ENCODE measurements at places on chromosomes 12 and 14. TPM values are rescaled to one million over a fixed set of nuclear protein-coding genes. Genes with fewer than 3 reads are reported as not detected.

GRCh38 chr12:93977081-93977480 is 171.3 kb upstream of the PLXNC1 start:
- no peak for DNase-seq
- peaks cover 22% of the 10 kb centered on the region for H3K4me1 ChIP-seq
- H3K36me3 ChIP-seq: no peaks in the 10 kb centered on the region
- no peak overlapping the region for H3K27ac ChIP-seq
- no peaks in the 10 kb centered on the region for H3K27me3 ChIP-seq

DNA sequence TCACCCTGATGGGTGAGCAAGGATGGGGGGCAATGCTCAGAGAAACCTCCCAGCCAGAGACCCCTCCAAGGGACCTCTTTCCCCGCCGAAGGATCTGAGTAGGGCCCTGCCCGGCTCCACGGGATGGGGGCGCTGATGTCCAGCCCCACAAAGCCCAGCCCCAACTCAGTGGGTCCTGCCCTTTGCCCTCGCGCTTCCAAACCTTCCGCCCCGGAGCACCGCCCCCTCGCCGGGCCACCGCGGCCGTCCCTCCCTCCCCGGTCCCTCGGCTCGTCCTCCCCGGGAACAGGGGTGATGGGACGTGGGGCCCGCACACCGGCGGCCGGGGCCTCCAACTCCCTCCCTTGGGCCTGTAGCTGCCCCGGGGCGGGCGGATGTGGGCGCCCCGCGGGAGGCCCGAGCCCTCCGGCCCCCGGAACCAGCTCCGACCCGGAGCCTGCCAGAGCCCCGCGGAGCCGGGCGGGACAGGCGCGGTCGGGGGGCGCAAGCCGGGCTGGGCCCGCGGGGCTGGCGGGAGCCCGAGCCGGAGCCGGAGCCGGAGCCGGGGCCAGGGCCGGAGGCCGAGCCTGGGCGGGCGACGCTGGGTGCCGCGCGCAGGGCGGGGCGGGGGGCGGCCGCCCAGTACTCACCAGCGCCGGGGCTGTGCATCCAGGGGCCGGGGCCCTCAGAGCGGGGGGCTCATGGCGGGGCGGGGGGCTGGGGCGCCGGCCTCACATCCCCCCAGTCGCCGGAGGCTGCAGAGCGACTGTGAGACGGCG is 386 bp downstream of the HDAC7 start:
- H3K4me3 ChIP-seq: peak overlapping the region; percentile 84
- peak; percentile 85 for DNase-seq
- H3K4me1 ChIP-seq: peaks cover 36% of the 10 kb centered on the region
- no peaks in the 10 kb centered on the region for H3K36me3 ChIP-seq
- H3K27me3 ChIP-seq: peaks cover 22% of the 10 kb centered on the region

GRCh38 chr12:92094751-92095161 is 50.9 kb downstream of the BTG1 start:
- no peak overlapping the region for H3K27ac ChIP-seq
- H3K4me3 ChIP-seq: no peak overlapping the region
- DNase-seq: no peak

DNA sequence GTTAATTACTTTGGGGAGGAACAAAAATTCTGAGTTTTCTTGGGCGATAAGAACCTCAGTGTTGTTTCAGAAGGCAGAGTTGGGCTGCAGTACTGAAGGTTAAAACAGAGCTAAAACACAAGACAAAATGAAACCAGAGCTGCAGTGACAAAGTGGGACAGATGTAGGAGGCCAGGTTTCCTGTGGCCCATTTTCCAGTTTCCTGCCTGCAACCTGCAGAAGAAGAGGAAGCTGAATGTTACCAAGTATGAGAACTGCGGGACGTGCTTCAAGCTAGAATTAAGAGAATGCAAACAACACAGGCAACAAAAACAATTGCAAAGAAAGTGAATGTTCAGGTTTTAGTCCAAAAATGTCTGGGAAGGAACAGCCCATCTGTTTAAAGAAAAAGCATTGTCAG is 17.8 kb downstream of the ELK3 start:
- no peak overlapping the region for H3K27ac ChIP-seq
- peaks cover 9% of the 10 kb centered on the region for H3K4me1 ChIP-seq
- H3K27me3 ChIP-seq: no peaks in the 10 kb centered on the region
- no peaks in the 10 kb centered on the region for H3K36me3 ChIP-seq
- no peak for DNase-seq

GRCh38 chr12:58433959-58434358 is 486.3 kb downstream of the LRIG3 start:
- no peaks in the 10 kb centered on the region for H3K27me3 ChIP-seq
- H3K27ac ChIP-seq: no peak overlapping the region
- no peaks in the 10 kb centered on the region for H3K36me3 ChIP-seq
- no peak for DNase-seq
- no peaks in the 10 kb centered on the region for H3K4me1 ChIP-seq
- H3K4me3 ChIP-seq: no peak overlapping the region

C3AR1 gene
- total RNA-seq: not detected

MMAB gene
- total RNA-seq: 34.5 TPM

OR6C68 gene
- not detected for total RNA-seq

MYF6 gene
- 0.43 TPM for total RNA-seq
